ENCODE measurements at places on chromosomes 7 and 10.
A peak's percentile ranks its signal among the peaks of the same experiment; 100 is the strongest.

- DNase-seq, result no peak
These were observed 40.4 kb upstream of the DLX5 start for GRCh38 chr7:97064972-97065587.

GRCh38 chr7:122327969-122328368 is 23.4 kb upstream of the FEZF1 start:
- no peak for DNase-seq

- DNase-seq, result peak; percentile 47
These were observed 50.0 kb downstream of the AMZ1 start for GRCh38 chr7:2737771-2738540.

DNA sequence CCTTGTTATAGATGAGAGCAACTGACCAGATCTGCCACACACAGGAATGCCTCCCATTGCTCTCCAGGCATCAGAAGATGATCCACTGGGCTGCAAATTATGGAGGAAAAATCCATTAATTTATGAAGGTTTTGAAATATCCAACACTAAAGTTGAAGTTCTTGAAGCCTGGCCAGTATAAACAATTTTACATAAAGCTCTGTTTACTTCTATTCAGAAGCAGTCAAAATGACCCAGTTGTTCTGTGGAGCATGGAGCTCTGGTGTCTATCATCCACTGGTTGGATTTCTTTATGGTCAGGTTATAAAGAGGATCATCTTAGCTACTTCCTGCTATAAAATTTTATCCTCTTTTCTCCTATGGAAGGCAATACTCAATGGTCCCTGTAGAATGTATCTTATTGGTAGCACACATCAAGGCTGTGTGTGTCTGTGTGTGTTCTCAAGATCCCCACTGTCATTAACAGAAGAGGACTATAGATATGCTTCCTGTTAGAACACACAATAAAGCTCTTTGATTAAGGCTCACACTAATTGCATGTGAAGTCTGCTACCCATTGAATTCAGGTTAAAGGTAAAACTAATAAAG is 747.4 kb downstream of the SUGCT start:
- DNase-seq, result no peak

DNA sequence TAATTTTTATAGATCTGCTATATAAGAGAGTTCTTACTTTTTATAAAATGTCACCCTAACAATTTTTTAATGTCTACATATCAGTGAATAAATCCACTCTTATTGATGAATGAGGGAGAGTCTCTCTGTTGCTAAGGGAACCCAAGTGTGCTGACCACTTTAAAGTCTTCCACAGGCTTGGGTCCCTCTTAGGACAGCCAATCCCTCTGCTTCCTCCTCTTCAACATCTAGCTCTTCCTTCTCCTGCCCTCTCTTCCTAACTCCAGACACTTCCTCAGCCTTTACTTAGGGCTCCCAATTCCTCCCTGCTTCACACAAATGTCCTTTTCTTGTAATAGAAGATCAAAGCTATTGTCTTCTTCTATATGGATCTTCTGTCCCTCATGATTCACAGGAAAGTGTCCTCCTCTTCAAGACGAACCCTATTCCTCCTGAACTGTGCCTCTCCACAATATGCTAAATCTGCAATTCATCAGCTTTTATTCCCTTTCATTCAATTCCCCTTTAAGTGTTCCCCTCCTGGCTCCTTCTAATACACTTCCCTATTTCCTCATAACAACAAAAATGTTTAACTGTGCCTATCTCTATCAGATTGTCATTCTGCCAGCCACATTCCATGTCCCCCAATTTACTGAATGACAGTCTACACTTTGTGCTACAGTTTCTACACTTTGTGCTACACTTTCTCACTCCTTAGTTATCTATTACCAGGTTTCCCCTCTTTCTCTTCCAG is 37.7 kb downstream of the CDK6 start:
- DNase-seq, result no peak

- DNase-seq, result no peak
These were observed 400.1 kb downstream of the SORCS1 start for GRCh38 chr10:106764360-106764759.
